ENCODE measurements at places on chromosomes 11 and 22. TPM values are rescaled to one million over a fixed set of nuclear protein-coding genes. Genes with fewer than 3 reads are reported as not detected.

Gene MYOD1
- total RNA-seq: not detected

Gene TSSK2
- not detected for total RNA-seq

Gene UCP3
- 1.9 TPM for total RNA-seq

Gene SHANK3
- total RNA-seq: 11.4 TPM

Gene MMP27
- total RNA-seq: not detected

Gene AMPD3
- total RNA-seq: 21.2 TPM

Gene WNT7B
- total RNA-seq: not detected

Gene HEPACAM
- not detected for total RNA-seq

Gene OR5P2
- total RNA-seq: 5.8 TPM

Gene CD3E
- not detected for total RNA-seq

DNA sequence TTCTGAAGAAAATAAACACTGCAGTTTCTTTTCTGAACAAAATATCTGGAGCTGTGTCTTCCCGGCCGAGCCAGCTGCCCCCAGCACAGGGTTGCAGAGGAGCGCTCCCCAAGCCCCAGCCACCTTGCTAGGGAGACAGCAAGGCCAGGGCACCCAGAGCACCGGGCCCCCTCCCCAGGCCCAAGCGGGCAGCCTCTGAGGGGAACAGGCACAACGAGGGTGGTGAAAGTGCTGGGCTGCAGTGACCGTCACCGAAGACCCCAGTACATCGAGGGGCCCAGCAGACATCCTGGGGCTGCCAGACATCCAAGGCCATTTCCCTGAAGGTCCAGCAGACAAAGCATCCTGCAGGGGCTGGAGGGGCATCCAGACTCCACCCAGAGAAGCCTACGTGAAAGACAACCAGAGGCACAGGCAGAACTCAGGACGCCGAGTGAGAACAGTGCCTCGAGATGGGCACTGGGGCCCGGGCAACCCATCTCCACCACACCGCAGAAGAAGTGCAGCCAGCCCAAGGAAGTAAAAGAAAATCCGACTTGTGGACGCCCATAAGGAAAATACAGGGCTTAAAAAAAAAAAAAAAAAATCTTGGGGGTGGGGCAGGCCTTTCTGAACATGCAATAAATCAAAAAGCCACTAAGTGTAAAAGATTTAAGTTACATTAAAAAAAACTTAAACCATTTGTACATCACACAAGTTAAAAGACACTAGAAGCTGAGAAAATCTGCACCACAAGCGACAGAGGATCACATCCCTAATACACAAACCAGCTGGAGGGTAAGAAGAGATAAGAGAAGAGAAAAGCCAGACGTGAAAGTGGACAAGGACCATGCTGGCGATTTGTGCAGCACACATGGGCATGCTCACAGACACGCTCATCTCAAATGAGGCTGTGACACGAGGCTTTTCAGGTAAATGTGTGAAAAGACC lies 36.0 kb upstream of the COMT start:
- no peak overlapping the region for H3K27ac ChIP-seq
- peaks cover 4% of the 10 kb centered on the region for H3K4me1 ChIP-seq
- H3K36me3 ChIP-seq: no peaks in the 10 kb centered on the region
- H3K27me3 ChIP-seq: no peaks in the 10 kb centered on the region
- H3K4me3 ChIP-seq: no peak overlapping the region

GRCh38 chr11:72238040-72238450 lies 5.9 kb downstream of the PHOX2A start:
- peaks cover 38% of the 10 kb centered on the region for H3K27me3 ChIP-seq
- H3K36me3 ChIP-seq: peaks cover 55% of the 10 kb centered on the region
- DNase-seq: peak; percentile 97
- no peak overlapping the region for H3K27ac ChIP-seq
- no peak overlapping the region for H3K4me3 ChIP-seq
- no peaks in the 10 kb centered on the region for H3K4me1 ChIP-seq

DNA sequence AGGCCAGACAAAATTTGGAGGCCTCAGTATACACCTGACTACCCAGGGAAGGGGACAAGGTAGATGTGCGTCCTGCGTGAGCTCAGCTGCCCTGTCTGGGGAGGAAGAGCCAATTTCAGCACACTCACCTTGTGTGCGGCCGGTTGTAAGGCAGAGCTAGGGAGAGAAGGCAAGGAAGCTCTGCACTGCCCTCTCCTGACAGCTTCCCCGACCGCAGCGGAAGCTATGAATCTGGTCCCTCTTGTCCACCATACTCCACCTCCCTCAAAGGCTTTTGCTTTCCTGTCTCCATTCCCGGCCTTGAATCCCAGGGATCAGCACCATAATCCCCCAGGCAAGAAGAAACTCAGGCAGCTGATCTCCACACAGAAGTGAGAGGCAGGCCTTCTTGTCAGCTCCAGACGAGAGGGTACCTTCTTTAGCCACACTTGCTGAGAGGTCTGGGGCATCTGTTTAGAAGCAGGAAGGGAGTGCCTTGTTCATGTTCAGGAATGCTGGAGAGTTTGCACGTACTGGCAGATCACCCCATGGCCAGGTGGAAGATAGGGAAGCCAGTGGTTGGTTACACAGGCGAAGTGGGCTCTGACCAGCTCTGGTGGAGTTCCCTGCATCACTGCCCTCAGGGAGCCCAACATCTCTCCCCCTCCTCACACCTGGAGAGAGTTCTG lies 62.5 kb downstream of the FEZ1 start:
- H3K36me3 ChIP-seq: no peaks in the 10 kb centered on the region
- DNase-seq: peak; percentile 92
- no peaks in the 10 kb centered on the region for H3K4me1 ChIP-seq
- H3K4me3 ChIP-seq: no peak overlapping the region
- H3K27me3 ChIP-seq: no peaks in the 10 kb centered on the region

DNA sequence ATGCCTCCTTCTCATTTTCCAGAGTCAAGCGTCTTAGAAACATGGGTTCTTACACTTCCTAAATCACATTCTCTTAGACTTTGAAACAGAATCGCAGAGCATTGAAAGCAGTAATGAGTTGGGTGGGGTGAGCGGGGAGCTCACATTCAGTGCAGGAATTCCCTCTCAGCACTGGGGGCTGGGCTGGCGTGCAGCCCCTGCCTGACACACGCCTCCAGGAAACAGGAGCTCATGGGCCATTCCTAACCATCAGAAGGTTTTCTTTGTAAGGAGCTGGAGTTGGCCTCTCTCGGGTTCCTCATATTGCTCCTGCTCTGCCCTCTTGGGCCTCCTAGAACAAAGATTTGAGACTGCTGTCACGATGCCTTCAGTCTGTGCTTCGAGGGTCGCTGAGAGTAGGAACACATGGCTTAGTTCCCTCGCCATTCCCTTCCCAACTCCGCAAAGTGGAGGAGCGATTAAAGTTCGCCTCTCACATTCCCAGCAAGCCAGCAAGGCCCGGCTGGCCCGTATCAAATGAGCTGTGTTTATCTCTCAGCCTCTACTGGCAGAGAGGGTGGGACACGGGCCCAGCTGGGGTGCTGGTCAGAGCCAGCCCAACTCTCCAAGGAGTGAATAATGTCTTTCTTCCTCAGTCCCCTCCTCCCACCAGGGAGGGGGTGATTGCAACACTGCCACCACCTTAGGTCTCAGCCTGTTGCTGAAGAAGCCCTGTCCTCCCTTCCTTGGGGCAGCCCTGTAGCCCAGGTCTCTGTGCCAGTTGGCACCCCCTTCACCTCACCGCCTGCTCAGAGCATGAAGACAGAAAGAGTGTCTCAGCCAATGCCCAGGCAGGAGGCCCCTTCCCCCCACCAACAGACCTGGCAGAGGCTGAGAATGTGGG lies 10.4 kb downstream of the CHRDL2 start:
- no peak overlapping the region for H3K4me3 ChIP-seq
- peaks cover 5% of the 10 kb centered on the region for H3K4me1 ChIP-seq
- H3K27ac ChIP-seq: no peak overlapping the region
- DNase-seq: peak; percentile 61
- no peaks in the 10 kb centered on the region for H3K36me3 ChIP-seq

DNA sequence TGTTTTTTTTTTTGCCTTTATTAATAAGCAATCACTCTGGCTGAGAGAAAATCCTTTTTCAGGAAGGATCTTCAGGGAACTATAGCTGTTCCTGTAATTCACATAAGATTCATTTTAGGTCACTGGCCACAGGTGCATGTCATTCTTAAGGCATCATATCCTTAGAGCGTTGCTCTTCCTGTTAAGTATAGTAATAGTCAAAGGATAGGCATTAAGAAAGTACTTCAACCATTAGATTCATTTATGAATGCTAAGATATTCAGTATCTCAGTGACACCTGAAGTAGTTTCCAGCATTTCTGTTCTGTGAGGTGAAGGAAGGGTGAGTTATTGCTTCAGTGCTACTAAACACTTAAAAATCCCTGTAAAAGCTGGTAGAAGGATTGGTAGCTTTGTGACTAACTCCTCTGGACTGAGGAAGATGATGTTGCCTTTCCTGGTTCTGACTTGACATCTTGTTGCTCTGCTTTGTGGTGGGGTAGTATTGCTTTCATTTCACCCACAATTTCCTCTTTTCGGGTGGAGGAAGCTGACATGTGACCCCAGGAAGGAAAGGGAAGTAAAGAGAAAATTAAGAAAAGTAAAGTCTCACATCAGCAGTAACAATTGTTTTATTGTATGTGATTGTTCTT lies 34.7 kb downstream of the RNF169 start:
- H3K4me3 ChIP-seq: no peak overlapping the region
- H3K27me3 ChIP-seq: no peaks in the 10 kb centered on the region
- no peaks in the 10 kb centered on the region for H3K36me3 ChIP-seq

DNA sequence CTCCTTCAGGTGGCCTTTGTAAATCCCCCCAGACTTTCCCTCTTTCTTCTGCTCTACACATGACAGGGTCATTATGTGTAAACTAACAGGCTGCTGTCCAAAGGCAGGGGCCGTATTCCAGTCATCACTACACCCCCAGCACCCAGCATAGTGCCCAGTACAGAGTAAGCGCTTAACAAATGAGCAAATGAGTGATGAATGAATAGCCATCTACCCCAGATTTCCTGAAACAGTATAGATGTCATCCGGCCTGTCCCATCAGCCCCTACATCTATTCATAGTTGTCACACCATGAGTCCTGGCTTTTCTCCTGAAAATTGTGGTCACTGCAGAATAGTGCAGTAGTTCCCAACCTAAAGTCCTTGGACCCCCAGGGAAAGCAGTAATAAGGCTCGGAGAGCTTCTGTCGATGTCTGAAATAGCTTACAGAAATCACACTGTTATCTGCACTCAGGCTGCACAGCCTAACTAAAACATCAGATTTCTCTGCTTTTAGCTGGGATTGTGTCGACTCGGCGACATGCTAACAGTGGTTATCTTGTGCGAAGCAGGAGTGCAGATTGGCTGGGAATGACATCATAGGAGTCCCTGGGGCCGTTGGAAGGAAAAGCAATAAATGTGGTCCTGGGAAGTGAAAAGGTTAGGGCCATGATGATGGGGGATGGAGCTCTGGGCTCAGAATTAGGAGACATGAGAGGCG lies 143.8 kb upstream of the NECTIN1 start:
- no peak for DNase-seq
- peaks cover 16% of the 10 kb centered on the region for H3K4me1 ChIP-seq
- H3K27ac ChIP-seq: no peak overlapping the region
- no peaks in the 10 kb centered on the region for H3K36me3 ChIP-seq
- H3K4me3 ChIP-seq: no peak overlapping the region

DNA sequence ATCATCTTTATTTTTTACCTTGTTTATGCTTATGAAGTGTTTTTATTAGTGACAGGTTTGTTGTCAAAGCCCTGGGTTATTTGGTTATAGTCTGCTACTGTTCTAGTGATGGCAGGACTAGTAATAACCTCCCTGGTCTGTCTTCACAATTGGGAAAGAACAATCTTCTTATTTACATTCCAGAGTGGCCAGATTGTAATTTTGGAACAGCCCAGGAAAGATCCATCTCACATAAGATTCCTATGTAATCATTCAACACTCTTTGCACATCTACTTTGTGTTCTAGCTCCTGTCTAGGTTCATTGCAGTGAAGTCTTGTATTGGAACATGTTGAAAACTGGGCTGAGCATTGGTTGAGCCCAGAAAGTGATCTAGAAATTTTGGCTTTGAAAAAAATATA lies 63.8 kb downstream of the CYB5R2 start:
- H3K4me1 ChIP-seq: peaks cover 18% of the 10 kb centered on the region
- H3K27ac ChIP-seq: no peak overlapping the region
- peaks cover 46% of the 10 kb centered on the region for H3K36me3 ChIP-seq
- no peaks in the 10 kb centered on the region for H3K27me3 ChIP-seq

GRCh38 chr11:79092791-79093353 lies 348.0 kb downstream of the TENM4 start:
- no peak overlapping the region for H3K27ac ChIP-seq
- H3K36me3 ChIP-seq: no peaks in the 10 kb centered on the region
- H3K4me3 ChIP-seq: no peak overlapping the region

- H3K36me3 ChIP-seq: no peaks in the 10 kb centered on the region
- H3K4me3 ChIP-seq: no peak overlapping the region
- H3K4me1 ChIP-seq: no peaks in the 10 kb centered on the region
- no peak overlapping the region for H3K27ac ChIP-seq
- peaks cover 4% of the 10 kb centered on the region for H3K27me3 ChIP-seq
- no peak for DNase-seq
Observed at GRCh38 chr11:1618231-1618630, 3.7 kb downstream of the KRTAP5-4 start.

- H3K36me3 ChIP-seq: no peaks in the 10 kb centered on the region
- no peak for DNase-seq
- no peaks in the 10 kb centered on the region for H3K4me1 ChIP-seq
- H3K27ac ChIP-seq: no peak overlapping the region
- no peak overlapping the region for H3K4me3 ChIP-seq
Observed at GRCh38 chr11:107876141-107876540, 17.6 kb upstream of the SLC35F2 start.

- H3K36me3 ChIP-seq: no peaks in the 10 kb centered on the region
- no peak overlapping the region for H3K4me3 ChIP-seq
- DNase-seq: no peak
- H3K27me3 ChIP-seq: no peaks in the 10 kb centered on the region
- H3K27ac ChIP-seq: no peak overlapping the region
- H3K4me1 ChIP-seq: no peaks in the 10 kb centered on the region
Observed at GRCh38 chr11:15453211-15453765, 338.6 kb downstream of the INSC start.

DNA sequence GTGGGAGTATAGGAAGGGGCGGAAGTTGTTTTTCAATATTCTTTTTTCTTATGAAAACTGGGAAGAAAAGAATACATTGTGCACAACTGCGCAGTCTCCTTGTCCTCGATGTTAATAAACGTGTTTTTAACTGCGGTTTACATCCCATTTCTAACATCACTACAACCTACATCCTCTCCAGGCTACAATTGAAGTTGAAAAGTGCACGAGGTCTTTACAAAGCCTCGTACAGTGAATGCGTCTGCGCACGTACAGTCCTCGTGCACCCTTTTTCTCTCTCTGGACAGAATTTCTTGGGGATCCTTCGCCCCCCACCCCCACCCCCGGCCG lies 102.4 kb downstream of the WT1 start:
- no peak for DNase-seq
- peak overlapping the region; percentile 61 for H3K4me3 ChIP-seq

DNA sequence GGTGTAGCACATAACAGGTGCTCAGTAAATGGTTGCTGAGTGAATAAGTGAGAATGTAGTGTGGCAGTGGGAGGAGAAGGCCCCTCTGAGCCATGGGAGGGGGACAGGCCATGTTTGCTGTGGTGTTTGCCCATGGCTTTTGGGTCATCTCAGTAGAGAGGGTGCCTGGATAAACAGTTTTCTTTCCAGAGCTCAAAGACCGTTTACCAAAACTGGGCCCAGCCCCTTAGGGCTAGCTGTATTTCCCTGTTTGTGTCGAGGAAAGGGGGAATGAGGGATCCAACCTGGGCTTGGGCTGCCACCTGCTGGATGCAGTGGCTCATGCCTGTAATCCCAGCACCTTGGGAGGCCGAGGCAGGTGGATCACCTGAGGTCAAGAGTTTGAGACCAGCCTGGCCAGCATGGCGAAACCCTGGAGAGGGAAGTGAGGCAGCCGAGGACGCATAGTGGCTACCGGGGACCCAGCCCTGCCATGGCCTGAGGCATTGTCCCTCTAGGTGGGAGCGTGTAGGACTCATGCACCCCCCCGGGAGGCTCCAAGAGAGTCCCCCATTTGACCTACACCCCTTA lies 8.7 kb upstream of the LTO1 start:
- no peaks in the 10 kb centered on the region for H3K36me3 ChIP-seq
- H3K27ac ChIP-seq: no peak overlapping the region
- H3K27me3 ChIP-seq: peaks cover 8% of the 10 kb centered on the region
- no peaks in the 10 kb centered on the region for H3K4me1 ChIP-seq
- peak; percentile 87 for DNase-seq
